ENCODE measurements at places on chromosomes 5 and 9.

DNA sequence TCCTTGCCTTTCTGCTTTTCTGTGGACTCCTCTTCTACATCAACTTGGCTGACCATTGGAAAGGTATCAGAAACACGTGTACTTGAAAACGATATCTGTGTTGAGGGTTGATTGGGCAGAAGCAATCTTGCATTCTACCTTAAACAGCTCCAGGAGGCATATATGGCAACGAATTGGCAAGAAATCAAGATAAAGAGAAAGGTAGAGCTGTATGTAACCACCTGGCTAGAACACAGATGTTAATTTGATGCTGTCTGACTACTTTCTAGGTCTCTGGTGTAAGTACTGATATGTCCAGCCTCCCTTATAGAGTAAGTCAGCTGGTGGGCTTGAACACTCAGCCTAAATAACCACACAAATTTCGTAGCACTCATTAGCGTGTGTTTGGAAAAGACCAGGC, 1.3 kb downstream of the MAN1B1 start:
- H3K27ac ChIP-seq: no peak overlapping the region
- no peaks in the 10 kb centered on the region for H3K27me3 ChIP-seq
- H3K4me3 ChIP-seq: peak overlapping the region; percentile 80
- peaks cover 22% of the 10 kb centered on the region for H3K36me3 ChIP-seq
- no peak for DNase-seq
- H3K4me1 ChIP-seq: peaks cover 39% of the 10 kb centered on the region

DNA sequence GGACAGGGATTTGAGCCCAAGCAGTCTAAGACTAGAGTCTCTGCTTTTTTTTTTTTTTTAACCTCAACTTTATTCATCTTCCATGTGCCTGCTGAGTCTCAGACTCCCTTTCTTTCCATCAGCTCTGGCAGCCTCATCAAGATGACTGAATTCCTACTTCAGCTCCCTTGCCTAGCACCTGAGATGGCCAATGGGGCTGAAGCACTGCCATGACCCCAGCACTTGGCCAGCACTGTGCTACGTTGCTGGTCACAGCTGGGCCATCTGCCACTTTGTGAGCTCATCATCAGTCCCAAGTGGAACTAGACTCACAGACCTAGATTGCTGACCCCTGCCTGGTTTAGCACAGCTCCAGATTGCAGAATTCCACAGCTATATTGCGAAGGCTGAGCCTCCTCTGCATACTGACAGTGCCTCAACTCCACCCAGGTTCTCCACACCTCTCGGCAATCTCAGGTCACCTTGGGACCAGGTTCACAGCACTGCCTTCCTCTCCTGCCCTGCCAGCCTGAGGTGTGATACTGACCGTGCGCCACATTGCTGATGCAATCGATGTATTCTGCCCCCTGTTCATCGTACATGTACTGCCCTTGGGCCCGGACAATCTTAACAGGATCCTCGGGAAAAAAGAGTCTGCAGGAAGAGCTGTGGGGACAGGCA, 1.6 kb downstream of the PHYKPL start:
- H3K4me3 ChIP-seq: peak overlapping the region; percentile 81
- peak overlapping the region; percentile 55 for H3K27ac ChIP-seq
- peaks cover 37% of the 10 kb centered on the region for H3K36me3 ChIP-seq
- H3K4me1 ChIP-seq: peaks cover 27% of the 10 kb centered on the region
- H3K27me3 ChIP-seq: no peaks in the 10 kb centered on the region
- no peak for DNase-seq

DNA sequence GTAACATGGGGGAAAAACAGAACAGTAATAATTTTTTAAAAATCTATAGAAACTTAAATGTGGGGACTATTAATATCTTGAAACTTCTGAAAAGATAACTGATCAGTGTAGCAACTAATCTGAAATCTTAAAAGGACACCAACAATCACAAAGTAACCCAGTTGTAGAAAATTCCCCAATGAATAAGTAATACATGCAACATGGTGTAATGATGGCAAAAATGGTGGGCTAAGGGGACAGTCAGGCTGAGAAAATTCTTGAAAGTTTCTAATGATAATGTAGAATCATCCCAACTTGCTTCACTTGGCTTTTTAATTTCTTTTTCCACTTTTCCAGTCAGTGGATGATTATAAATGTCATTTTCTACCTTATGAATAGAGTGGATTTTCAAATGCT, 5.4 kb downstream of the NFIL3 start:
- H3K4me1 ChIP-seq: peaks cover 62% of the 10 kb centered on the region
- H3K27ac ChIP-seq: peak overlapping the region; percentile 89
- H3K27me3 ChIP-seq: no peaks in the 10 kb centered on the region
- no peak for DNase-seq
- no peaks in the 10 kb centered on the region for H3K36me3 ChIP-seq

- no peak overlapping the region for H3K27ac ChIP-seq
- DNase-seq: no peak
- H3K4me1 ChIP-seq: peaks cover 15% of the 10 kb centered on the region
- H3K27me3 ChIP-seq: no peaks in the 10 kb centered on the region
- H3K36me3 ChIP-seq: no peaks in the 10 kb centered on the region
- H3K4me3 ChIP-seq: no peak overlapping the region
These were observed 288.5 kb upstream of the NUDT12 start for GRCh38 chr5:103851091-103851490.

GRCh38 chr5:153096381-153096780, 394.1 kb upstream of the GRIA1 start:
- no peak overlapping the region for H3K27ac ChIP-seq
- no peaks in the 10 kb centered on the region for H3K4me1 ChIP-seq
- no peak for DNase-seq
